Effector memory CD4-positive, alpha-beta T cell (primary cell): ENCODE measurements at places on chromosomes 3 and 15.

DNA sequence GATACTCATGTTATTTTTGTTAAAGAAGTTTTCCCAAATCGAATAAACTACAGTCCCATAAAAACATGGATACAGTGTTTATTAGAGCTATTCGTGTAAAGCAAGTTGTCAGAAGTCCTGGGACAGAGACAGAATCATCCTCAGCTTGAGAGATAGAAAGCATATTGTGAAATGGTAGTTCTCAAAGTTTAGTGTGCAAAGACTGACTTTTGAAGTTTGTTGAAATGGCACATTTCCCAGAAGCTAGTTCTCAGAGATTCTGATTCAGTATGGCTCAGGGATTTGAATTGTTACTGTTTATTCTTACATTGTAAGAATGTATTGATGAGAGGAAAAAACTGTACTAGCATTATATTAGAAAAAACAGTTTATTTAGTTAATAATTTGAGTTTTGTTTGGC is 22.1 kb downstream of the GABRR3 start:
- DNase-seq: no peak

- DNase-seq: no peak
Observed at GRCh38 chr15:45442507-45443135, 64.3 kb upstream of the GATM start.

DNA sequence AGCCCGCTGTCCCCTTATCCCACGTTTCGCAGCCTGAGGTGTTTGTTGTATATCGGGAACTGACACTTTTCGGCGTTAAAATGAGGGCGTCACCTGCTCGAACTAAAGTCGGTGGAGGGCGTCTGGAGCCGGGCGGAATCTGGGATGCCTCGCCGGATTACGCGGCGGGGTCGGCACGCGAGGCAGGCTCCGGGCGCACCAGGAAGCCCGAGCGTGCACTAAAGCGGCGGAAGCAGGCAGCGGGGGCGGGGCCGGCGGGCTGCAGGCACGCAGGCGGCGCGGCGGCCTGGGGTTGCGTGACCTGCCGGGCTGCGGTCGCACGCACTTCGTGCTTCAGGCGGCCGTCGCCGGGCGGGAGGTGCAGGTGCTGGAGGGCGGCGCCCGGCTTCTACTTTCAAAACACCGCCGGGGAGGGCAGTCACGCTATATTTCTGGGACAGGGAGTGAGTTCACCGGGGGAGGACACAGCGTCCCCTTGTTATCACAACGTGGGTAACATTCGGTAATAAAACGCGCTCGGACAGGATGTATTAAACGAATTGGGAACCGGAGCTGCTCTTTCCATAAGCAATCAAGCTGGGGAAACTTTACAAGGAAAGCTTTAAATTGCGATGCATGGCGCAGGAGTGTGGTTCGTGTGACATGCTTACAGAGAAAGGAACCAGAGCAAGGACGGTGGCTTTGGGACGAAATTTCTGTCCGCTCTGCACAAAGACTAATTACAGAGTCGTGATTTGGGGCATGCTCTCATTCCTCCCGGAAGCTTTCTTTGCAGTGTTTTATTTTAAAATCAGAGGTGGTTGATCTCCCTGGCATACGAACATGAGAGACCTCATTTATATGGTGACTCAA is 9.1 kb upstream of the LEKR1 start:
- DNase-seq: peak; percentile 67

DNA sequence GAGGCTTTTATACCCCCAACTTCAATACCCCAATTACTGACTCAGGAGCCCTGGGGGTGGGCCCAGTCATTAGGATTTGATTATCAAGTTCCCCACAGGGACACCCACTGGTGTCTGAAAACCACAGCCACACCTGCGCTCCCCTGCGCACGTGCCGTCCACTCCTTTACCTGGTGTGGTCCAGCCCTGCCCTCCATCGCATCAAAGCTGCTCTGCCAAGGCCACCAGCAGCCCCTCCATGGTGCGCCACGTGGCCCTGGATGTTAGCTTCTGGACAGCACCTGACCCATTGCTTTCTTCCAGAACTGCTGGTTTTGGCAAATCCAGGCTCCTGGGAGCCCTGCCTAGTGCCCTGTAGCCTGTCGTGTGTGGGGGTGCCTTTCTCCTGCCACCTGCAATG is 136.3 kb downstream of the NSMCE3 start:
- DNase-seq: no peak
